ENCODE measurements at places on chromosomes 16 and 17.

DNA sequence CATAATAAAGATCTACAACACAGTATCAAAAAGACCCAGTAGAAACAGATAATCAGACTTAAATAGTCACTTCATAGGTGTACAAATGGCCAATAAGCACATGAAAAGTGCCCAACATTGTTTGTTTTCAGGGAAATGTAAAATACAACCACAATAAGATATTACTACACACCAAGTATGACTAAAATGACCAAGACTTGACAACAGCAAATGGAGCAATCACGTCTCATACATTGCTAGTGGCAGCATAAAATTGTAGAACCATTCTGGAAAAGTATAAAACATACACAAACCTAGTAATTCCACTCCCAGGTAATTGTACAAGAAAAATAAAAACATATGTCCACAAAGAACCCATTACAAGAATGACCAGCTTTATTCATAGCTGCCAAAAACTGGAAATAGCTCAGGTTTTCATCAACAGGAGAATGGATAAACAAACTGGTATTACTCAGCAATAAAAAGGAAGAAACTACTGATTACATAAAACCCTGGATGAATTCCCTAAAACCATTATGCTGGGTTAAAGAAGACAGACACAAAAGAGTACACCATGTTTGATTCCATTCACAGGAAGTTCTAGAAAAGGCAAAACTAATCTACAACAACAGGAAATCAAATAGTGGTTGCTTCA lies 85.6 kb downstream of the TTC19 start:
- no peak for DNase-seq

GRCh38 chr16:1002399-1003166 lies 21.0 kb downstream of the SOX8 start:
- no peak for DNase-seq

DNA sequence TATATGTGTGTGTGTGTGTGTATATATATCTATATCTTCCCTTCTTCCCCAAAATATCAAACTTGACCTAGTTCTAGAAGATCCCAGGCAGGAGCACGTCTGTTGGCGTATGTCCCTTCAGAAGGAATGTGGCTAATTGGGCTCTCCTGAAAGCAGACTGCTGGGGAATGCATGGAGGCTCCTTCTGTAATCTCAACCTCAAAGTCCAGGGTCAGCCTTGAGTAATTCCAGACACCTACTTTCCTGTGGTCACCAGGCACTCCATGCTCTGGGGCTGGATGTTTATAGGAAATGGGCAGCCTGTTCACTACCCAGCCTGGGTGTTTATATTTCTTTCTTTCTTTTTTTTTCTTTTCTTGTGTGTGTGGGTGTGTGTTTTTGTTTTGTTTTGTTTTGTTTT lies 13.4 kb downstream of the BCO1 start:
- DNase-seq: no peak

DNA sequence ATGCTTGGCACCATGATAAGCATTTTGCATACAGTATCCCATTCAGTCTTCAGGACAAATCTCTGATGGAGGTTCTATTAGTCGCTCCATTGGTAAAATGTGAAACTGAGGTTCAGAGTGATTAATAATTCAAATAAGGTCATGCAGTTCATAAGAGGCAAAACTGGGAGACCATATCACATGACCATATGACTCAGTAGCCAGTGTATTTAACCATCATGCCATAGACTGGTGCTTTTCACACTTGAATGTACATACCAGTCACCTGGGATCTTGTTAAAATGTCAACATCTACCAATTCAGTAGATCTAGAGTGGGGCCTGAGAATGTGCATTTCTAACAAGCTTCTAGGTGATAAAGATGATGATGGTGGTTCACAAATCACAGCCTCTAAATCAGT lies 4.3 kb downstream of the ACSM3 start:
- DNase-seq: no peak

- DNase-seq: peak; percentile 86
These were observed 16.9 kb downstream of the GRIN2C start for GRCh38 chr17:74842599-74843351.

GRCh38 chr16:77993111-77993985 lies 29.0 kb upstream of the CLEC3A start:
- DNase-seq: no peak

Data from NCI-H774 (cell line).